ENCODE measurements at places on chromosomes 3 and 15.

GRCh38 chr3:172070269-172070668 lies 30.9 kb downstream of the FNDC3B start:
- DNase-seq: no peak

GRCh38 chr3:128382221-128382807 lies 84.4 kb downstream of the DNAJB8 start:
- DNase-seq: no peak

- no peak for DNase-seq
Observed at GRCh38 chr15:49619226-49619625, 1.4 kb downstream of the FAM227B start.

DNA sequence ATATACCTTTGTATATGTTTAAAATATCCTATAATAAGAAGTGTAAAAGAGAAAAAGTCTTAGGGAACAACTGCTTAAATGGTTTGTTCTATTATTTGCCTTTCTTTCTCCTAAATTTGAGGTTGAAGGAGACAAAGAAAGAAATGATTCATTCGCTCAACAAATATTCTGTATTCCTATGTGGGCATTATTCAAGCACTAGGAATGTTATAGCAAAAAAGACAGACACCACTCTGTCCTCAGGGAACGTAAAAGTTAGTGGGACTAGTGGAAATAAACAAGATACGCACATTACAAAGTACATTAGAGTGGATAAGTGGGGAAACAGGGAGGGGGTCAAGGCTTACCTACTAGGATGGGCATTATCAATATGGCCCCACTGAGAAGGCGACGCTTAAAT lies 332.2 kb downstream of the LPP start:
- no peak for DNase-seq

GRCh38 chr15:38623744-38624143 lies 59.1 kb upstream of the RASGRP1 start:
- no peak for DNase-seq

GRCh38 chr15:45126535-45127158 lies 3.0 kb downstream of the DUOXA1 start:
- peak; percentile 17 for DNase-seq

All from HEK293T (cell line).